ENCODE measurements at places on chromosomes 16 and 17. TPM values are rescaled to one million over a fixed set of nuclear protein-coding genes. Genes with fewer than 3 reads are reported as not detected.

ASGR2 gene
- not detected for total RNA-seq

TRPV2 gene
- 74.5 TPM for total RNA-seq

DNA sequence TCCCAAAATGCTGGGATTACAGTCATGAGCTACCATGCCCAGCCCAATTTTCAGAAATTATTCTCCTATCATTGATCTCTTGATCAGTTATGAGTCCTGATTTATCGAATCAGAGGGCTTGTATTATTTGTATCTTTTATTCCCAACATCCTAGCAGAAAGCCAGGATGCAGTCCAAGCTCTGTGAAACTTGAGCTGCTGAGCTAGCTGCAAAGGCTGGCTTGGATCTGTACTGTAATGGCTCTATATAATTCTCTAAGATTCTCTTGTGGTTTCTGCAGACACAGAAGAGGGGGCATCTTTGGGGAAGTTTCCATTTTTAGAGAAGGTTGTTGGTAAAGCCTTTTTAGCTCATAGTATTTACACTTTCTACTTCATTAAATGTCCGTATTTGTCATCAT is 227.1 kb downstream of the MAP2K4 start:
- DNase-seq = no peak

- no peak for DNase-seq
Measured at GRCh38 chr16:11389631-11390565, 44.6 kb downstream of the RMI2 start.

DNA sequence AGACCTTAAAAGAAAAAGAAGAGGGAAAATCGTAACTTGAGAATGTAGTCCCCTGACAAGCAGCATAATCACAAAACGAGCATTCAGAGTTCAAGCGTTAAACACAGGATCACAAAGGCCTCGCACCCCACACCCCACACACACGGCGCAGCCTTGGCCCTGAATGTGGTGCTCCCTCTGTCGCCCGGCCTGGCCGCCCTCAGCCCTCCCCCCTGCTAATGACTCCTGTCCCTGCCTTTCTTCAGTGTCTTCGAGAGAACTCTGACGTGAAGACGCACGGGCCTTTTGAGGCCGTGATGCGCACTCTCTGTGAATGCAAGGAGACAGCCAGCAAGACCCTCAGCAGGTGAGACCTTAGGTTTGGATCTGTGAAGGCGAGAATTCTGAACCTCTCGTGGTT is 47.5 kb upstream of the ENDOV start:
- DNase-seq = no peak

GRCh38 chr17:29039764-29040598 is 3.0 kb upstream of the PIPOX start:
- peak; percentile 5 for DNase-seq

- DNase-seq = no peak
Measured at GRCh38 chr16:2520784-2521531, 787 bp downstream of the AMDHD2 start.

DNA sequence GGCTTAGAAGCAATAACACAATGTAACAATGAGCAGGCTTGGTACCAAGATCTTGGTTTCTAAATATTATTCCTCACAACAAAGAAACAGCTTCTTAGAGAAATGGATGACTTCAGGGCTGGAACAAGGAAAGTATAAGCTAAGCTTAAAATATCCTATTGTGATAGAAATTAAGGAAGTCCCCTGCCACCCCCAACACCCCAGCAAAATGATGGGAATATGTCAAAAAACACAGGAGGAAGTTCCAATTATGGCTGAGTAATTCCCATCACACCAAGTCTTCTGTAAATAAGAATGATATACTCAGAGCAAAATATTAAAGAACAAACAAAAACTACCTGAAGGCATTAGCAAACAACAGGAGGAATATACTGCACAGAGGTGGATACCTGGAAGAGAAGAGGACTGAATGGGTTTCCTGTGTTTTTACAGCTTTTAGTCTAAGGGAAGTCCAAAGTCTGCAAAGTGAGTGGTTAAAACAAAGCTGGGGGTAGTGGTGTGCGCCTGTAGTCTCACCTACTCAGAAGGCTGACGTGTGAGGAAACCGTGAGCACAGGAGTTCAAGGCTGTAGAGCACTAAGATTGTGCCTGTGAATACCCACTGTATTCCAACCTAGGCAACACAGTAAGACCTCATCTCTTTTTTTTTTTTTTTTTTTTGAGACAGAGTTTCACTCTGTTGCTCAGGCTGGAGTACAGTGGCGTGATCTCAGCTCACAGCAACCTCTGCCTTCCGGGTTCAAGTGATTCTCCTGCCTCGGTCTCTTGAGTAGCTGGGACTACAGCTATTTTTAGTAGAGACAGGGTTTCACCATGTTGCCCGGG is 17.1 kb upstream of the ATP6V0A1 start:
- no peak for DNase-seq

All from fibroblast of lung (primary cell).